Neural crest cell (in vitro differentiated cells): ENCODE measurements at places on chromosomes 6 and 20.
A peak's percentile ranks its signal among the peaks of the same experiment; 100 is the strongest.

GRCh38 chr6:148037496-148037895 lies 305.1 kb upstream of the SASH1 start:
- no peak for DNase-seq

GRCh38 chr20:41308290-41308711 lies 9.2 kb downstream of the ZHX3 start:
- DNase-seq = no peak

DNA sequence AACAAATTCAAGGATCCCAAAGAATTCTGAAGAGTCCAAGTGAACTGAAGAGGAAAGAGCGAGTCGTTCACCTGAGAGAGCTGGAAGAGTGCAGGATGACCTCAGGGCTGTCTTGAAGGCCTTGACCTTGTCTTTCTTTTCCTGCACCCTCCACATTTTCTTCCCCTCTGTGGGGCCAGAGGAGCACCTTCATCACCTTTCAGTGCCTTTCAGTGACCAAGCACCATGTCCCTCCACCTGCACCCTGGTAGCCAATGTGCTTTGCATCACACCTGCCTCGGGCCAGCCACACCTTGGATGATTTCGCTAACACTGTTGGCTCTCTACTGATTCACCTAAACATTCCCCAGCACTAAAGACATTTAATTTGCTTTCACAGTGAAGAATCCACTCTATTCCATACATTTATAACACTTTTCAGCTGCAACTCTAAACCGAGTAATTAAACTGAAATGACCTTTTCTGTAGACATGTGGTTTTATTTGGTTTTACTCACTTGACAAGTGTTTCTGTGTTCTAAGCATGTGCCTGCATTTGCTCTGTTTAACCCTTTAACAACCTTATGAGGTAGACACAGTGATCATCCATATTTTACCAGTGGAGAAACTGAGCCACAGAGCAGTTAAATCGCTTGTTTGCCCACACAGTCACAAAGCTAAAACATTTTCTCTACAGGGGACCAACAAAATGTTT lies 121.3 kb upstream of the CST7 start:
- DNase-seq = no peak

DNA sequence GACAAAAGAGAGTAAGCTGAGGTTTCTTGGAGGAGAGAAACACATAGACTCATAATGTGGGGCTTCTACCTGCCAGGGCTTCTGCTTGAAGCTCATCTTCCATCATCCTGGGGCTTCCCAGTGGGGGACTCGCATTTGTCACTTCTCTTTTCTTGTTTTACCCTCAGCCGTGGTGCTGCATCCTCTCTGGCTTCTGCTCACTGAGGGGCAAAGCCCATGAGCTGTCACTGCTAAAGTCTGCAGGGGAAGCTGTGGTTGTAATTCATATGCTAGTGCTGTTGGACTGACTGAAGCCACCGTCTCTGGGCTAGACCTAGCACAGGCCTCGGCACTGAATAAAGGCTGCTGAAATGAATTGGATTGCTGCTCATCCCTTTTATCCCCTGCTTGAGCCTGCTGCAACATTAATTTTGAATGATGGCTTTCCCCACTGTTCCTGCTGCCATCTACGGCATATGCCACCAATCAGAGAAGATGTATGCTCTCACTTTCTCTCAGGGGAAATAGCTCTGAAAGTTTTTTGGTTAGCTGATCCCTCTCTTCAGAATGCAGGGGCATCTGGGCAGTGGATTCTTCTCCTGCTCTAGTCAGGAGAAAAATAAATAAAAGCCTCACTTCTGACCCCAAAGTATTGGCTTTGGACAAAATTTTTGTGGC lies 568.4 kb upstream of the MAP3K7 start:
- no peak for DNase-seq

DNA sequence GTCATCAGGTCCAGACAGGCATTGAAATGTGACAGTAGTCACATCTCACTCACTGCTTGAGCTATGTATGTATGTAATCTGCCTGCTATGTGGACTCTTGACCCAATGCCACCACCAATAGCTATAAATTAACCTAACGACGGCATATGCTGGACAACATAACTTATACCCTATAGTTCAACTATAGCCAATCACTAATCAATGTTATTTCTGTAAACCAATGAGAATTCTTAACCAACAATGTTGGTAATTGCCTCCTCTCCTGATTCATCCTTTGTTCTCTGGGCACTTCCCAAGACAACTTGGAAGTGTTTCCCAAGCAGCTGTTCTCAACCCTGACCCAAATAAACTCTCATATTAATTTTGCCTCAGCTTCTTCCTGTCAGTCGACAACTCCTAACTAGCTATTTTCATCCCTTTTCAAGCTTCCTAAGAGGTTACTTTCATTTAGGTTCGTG lies 24.1 kb upstream of the SERPINB1 start:
- no peak for DNase-seq

DNA sequence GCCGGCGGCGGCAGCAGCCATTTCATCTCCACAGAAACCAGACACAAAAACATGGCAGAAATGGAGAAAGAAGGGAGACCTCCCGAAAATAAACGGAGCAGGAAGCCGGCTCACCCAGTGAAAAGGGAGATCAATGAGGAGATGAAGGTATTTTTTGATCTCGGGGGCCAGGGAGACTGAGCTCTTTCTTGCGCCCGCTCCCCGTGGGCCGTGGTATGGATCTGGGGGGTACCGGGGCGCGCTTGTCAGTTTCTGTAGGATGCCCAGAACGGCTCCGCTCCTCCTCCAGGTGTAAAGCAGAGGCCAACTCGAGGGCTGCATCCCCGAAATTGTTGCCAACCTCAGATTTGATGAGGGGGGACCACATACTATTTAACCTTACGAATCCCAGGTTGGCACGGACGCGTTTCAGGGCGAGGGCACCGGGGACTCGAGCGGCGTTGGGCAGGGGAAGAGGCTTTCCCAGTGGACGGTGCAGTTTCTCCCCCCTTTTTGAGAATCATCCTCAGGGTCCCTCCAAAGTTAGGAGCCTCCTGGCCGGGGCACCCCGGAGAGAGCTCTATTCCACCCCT lies 735 bp downstream of the SOBP start:
- peak; percentile 18 for DNase-seq

DNA sequence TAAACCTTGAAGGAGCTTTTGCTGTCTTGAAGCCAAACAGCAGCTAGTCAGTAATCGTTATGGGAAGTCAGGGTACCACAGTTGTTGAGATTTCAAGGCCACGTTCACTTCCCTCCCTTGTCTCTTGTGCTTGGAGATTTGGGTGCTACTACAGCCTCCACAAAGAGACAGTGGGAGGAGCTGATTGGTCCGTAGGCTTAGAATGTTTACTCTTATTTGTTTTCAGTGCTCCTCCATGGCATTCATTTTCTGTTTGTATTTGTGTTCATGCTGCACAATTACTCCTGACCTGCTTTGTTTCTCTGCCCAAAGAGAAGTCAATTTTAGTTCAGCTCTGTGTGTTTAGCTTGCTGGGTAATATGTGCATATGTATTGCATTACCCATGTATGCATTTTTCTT lies 147.7 kb downstream of the PRL start:
- no peak for DNase-seq

DNA sequence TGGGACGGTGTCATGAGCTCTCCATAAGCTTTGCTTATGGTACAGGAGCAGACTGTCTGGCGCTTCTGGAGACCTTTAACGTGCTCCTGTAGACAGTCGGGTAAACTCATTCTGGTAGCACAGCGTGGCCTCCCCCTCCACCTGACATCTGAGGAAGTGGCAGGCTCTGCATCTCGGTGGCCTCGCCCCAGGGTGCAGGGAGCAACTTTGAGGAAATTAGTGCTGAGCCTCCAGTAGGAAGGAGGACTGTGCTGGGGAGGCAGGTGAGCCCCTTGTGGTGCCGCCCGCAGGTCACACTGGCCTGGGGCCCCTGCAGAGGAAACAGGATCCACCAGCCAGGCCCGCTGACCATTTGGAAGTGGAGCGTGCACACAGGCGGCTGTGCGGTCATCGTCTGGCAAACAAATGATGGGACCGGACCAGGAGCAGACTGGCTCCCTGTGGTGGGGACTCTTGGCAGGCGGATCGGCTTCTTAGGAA lies 57.9 kb downstream of the SYNJ2 start:
- DNase-seq = no peak
